Activated naive CD4-positive, alpha-beta T cell treated with anti-CD3 and anti-CD28 coated beads, Interleukin-2, amount 50 U/mL, for 72 hours (primary cell): ENCODE measurements at places on chromosomes 2 and 18.

- no peak for DNase-seq
These were observed 116.0 kb upstream of the TEX51 start for GRCh38 chr2:126782648-126783047.

DNA sequence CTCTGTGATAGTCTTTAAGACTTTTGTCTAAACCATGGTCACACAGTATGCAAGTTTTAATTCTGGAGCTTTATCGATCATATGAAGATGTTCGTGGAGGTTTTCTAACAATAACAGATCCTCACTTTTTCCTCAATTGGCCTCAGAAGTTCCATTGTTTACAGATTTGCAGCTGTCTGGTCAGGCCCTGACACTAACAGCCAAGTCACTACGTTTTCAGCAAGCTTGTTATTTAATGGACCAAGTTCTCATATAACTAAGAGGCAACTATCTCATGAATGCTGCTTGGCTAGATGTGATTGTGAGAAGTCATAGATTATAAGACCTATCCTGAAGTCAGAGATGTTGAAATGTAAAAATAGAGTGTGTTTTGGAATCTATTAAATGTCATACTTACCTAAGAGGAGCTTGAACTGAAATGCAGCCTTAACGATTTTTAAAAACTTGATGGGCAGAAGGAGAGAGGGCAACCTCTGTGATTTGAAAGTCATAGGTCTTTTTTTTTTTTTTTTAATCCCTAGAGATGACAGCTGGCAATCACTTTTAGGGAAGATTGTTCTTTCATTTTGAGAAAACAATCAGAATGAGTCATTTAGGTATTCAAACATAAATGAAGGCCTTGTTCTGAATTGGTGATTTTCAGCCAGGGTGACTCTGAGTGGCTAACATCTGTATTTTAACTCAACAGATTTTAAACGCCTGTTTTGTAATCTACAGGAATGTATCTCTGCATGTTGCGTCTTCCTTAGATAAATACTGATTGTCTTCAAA, 48.4 kb upstream of the NEMP2 start:
- no peak for DNase-seq

DNA sequence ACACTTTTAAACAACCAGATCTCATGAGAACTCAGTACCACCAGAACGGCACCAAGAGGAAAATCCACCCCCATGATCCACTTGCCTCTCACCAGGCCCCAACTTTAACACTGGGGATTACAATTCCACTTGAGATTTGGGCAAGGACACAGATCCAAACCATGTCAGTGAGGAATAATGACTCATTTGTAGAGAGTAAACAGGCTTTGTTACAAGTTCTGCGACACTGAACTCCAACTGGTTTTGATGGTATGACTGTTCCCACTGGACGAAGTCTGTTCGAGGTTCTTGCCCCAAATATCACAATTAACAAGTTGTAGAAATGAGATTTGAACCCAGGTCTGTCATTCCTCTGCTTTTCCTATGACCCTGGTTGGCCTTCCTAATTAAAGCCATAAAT, 718.1 kb upstream of the ID2 start:
- no peak for DNase-seq

DNA sequence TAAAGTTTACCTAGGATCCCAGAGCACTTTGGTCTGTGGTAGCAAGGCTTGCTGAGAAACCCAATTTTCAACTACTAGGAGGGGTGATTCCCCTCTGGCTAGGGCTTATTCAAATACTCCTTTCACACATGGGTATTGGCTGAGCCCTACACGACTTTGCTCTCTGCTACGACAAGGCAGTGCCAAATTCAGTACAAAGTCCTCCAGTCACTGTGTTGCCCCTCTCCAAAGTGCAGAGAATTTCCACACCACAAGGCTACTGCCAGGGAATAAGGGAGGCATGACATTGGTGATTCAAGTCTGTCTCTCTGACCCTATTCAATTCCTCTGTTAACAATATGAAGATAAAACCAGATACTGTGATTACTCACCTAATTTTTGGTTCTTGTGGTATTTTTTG, 38.9 kb downstream of the SYT4 start:
- no peak for DNase-seq

DNA sequence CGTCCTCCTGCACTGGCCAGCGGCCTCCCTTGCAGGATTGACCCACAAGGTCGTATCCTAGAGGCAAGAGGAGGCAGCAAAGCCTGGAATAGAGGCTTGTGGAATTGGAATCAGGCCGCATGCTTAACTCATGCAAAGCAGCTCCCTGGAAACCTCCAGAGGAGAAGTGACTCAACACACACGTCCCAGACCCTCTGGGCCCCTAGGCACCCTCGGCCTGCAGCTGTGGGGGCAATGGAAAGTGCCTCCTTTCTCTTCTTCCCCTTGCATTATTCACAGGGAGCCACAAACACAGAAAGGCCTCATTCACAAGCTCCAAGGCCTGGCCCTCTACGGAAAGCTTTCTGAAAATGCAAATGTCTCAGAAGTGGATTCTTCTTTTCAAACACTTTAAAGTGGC, 19.6 kb downstream of the SPATA3 start:
- no peak for DNase-seq

GRCh38 chr2:64779117-64779690, 125.5 kb upstream of the SERTAD2 start:
- DNase-seq, result no peak

GRCh38 chr2:133986881-133987795, 266.7 kb upstream of the MGAT5 start:
- no peak for DNase-seq

DNA sequence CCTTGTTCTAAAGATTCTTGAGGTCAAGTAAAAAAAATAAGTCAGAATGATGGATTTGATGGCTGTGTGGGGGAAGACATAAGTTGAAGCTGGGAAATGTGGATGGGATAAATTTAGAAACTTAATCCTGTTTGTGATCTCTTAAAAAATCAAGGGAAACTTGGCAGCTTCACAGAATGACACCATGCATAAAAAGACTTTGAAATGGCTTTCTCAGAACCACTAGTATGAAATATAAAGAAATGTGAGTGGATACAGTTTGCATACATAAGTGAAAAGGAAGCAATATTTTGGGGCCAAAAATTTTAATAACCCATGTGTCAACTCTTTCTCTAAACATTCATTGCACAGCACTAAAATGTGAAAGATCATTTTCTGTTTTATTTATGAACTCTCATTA, 21.7 kb downstream of the CDH19 start:
- no peak for DNase-seq
